ENCODE measurements at places on chromosomes 12 and 14.

- no peak for DNase-seq
Observed at GRCh38 chr14:83624541-83624940, 1905.4 kb upstream of the FLRT2 start.

DNA sequence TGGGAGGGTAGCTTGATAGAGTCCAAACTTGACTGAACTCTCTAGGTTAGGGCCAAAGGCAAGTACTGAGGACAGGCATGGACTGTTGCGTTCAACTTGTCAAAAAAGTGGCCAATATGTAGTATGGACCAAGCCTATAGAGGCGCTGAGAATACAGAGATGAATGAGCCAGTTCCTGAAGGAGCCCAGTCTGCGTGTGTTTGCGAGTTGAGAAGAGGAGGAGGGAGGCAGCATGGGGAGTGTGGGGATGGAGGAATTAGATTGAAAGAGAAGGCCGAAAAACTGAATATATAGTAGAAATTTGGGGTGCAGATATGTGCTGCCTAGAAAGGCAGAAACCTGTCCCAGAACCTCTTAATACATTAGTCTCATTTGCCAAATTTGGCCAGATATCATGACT, 412.4 kb downstream of the PCNX1 start:
- DNase-seq = no peak

DNA sequence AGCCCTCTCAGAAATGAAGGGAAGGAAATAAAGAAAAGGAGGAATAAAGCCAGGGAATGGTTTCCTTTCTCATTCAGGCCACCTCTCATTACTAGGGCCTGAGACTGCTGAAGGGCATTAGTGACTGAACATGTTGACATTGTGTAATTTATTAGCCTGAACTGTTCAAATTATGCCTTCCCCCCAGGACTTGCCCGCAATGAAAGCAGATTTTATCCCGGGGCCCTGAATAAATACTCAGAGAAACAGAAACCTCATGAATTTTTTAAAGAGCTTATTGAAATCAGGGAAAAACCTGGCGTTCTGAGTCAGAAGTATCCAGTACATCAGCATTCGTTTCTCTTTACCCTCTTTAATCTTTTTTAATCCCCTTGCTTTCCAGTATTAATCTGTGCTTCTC, 35.9 kb upstream of the WSCD2 start:
- DNase-seq = no peak

DNA sequence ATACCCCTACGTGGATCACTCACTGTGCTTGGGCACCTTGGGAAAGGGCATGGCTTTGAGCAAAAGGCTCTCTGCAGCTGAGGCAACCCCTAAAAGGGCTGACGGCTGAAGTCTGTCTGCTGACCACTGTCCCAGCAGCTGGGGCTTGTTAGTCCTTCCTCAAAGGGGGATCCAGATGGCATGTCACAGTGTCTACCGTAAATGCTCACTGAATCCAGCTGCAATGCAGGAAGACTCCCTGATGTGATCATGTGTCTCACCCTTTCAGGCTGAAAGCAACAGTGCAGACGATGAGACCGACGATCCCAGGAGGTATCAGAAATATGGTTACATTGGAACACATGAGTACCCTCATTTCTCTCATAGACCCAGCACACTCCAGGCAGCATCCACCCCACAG, 12.4 kb downstream of the OAS1 start:
- no peak for DNase-seq

- DNase-seq = no peak
Observed at GRCh38 chr14:102945346-102946130, 23.1 kb downstream of the AMN start.

DNA sequence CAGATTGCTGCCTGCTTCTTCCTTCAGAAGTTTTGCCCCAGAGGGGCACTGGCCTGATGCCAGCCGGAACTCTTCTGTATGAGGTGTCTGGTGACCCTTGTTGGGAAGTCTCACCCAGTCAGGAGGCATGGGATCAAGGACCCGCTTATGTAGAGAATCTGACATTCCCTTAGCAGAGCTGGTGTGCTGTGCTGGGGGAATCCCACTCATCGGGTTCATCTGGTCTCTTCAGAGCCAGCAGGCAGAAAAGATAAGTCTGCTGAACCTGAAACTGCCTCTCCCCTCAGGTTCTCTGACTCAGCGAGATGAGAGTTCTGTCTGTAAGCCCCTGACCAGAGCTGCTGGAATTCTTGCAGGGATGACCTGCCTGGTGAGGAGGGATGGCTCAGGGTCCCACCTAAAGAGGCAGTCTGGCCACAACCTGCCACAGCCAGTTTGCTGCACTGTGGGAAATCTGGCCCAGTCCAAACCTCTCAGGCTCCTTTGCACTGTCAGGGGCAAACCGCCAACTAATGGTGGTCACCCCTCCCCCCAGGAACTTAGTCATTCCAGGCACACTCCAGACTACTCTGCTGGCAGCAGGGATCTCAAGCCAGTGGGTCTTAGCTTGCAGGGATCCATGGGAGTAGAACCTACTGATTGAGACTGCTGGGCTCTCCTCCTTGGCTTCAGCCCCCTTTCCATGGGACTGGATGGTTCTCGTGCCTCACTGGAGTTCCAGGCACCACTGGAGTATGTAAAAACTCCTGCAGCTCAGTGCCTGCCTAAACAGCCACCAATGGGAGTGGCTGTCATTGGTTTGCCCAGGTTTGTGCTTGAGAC, 4.1 kb downstream of the CLEC2D start:
- peak; percentile 35 for DNase-seq

GRCh38 chr14:58677517-58677916, 39.8 kb downstream of the DACT1 start:
- no peak for DNase-seq

GRCh38 chr14:29354486-29354885, 573.2 kb downstream of the PRKD1 start:
- no peak for DNase-seq

GRCh38 chr12:71973687-71974086, 35.0 kb downstream of the TPH2 start:
- DNase-seq = no peak

DNA sequence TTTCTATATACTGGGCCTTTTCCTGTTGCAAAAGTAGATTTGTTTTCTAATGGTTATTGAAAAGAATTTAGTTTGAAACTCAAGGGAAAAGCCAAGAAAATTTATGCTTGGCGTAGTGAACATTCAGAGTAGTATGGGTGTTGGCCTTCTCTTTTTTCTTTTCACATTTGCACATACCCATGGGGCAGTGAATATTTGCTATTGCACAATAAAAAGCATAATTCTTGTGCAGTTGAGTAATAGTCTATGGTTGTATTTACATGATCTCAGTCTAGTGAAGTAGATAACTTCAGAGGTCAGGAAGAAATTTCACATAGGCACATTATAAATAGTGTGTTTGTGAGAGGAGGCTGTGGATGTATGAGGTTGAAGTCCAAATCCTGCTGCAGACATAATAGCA, 158.1 kb downstream of the FLRT2 start:
- no peak for DNase-seq

- no peak for DNase-seq
Observed at GRCh38 chr14:67653651-67654280, 20.7 kb downstream of the VTI1B start.

Data from tibial artery (tissue), 4 donors.